ENCODE measurements at places on chromosomes 5 and 9. TPM values are rescaled to one million over a fixed set of nuclear protein-coding genes. Genes with fewer than 3 reads are reported as not detected.

Gene ADRA1B
- total RNA-seq, result 16.0 TPM

GRCh38 chr9:16119261-16120230 lies 566.7 kb downstream of the CCDC171 start:
- no peak for DNase-seq

GRCh38 chr5:112870966-112871365 lies 9.9 kb downstream of the SRP19 start:
- no peak for DNase-seq

- peak; percentile 25 for DNase-seq
Observed at GRCh38 chr9:91799113-91799744, 150.8 kb downstream of the ROR2 start.

- DNase-seq, result no peak
Observed at GRCh38 chr9:108666240-108666784, 189.5 kb downstream of the ACTL7B start.

- DNase-seq, result no peak
Observed at GRCh38 chr9:70635790-70636189, 221.3 kb upstream of the KLF9 start.

DNA sequence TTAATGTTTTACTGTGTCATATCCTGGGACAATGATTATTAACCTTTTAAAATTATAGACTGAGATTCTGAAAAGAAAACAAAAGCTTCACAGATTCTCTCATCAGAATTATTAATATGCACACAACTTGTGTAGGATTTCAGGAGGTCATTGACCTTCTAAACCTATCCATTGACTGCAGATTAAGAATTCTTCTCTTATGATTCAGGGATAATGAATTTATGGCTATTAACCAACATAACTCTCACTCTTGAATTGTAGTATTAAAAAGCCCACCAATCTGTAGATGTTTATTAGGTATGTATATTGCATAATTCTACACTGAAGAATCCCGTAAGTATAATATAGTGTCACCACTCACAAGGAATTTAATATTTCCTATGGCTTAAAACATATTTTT lies 179.8 kb downstream of the PBX3 start:
- DNase-seq, result no peak

DNA sequence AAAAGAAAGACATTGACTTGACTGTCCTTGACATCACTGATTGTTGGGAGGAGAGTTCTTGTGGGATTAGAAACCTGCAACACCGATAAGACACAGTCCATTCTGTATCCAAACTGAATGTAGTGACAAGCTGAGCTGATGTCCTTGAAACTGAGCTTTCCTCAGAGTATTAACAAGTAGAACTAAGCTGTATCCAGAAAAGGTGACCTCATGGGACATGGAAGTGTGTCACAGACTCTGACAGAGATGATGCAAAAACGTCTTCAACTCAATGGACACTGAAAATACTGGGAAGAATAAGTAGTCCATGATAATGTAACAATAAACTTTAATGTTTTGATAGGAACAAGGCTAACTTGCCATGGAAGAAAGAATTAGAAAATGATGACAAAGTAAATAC lies 690.1 kb downstream of the CDH18 start:
- DNase-seq, result no peak

- peak; percentile 65 for DNase-seq
Observed at GRCh38 chr9:134885001-134885678, 4.5 kb downstream of the FCN2 start.

All from aorta (tissue), 5 donors.